ENCODE measurements at places on chromosomes 13 and 19. TPM values are rescaled to one million over a fixed set of nuclear protein-coding genes. Genes with fewer than 3 reads are reported as not detected.

SRRM5 gene
- total RNA-seq, result 0.47 TPM

TLE6 gene
- total RNA-seq, result 0.41 TPM

ADGRE2 gene
- 0.56 TPM for total RNA-seq

C19orf81 gene
- not detected for total RNA-seq

PNMA8C gene
- 0.34 TPM for total RNA-seq
